ENCODE measurements at places on chromosomes 7 and 10.

DNA sequence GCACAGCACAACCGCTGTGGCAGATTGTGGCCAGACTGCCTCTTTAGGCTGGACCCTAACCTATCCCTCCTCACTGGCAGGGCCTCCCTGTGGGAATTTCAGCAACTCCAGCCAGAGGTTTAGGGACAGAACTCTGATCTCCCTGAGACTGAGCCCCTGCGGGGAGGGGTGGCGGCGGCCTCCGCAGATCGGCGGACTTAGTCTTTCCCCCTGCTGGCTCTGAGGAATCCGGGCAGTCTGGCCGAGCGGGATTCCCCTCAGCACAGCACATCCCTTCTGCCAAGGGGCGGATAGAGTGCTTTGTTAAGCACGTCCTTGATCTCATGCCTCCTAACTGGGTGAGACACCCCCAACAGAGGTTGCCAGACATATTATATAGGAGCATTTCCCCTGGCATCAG, 224.2 kb upstream of the NPY start:
- ATAC-seq, result no peak

- no peak for ATAC-seq
These were observed 456.2 kb downstream of the REEP3 start for GRCh38 chr10:63977329-63977923.

GRCh38 chr10:18594574-18595156, 56.7 kb downstream of the NSUN6 start:
- no peak for ATAC-seq

- ATAC-seq, result peak; percentile 52
These were observed 85.7 kb downstream of the DIP2C start for GRCh38 chr10:603745-604144.

- ATAC-seq, result no peak
These were observed 97.6 kb downstream of the SUGCT start for GRCh38 chr7:40232242-40232893.

DNA sequence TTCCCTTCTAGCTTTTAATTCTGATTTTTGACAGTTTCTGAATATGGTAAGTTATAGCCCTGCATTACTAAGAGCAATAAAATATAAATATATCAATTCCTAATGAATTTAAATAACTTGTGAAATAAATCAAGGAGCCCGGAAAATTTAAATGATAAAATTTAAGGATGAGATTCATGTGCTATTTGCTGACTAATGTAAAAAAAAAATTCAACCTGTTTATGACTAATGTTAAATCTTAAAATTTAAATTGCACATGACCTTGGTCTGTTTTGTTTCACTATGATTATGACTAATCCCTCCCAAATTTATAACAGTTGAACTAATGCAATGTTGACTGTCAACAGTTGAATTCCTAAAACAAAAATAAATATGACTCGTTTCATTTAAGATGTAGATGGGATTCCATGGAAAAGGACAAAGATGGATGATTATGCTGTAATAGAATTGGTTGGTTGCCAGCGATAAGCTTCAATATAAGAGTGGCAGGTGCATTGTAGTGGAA, 419.9 kb downstream of the NRG3 start:
- no peak for ATAC-seq

DNA sequence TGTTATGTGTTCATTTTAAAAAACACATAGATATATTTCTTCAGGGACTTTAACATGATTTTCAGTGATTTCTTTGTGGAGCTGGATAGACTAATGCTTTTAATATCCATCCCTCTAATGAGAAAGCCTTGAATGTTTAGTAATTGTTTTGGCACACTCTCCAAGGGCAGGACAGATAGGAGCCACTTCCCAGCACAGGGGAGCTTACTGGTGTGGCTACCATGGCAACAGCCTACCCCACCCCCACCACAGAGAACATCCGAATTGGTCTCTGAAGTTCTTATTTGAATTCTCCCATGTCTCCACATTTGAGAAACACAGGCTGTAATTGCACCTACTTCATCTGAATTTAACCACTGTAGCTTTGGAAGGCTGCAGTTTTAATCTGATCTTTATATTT, 87.7 kb downstream of the PRKG1 start:
- no peak for ATAC-seq

DNA sequence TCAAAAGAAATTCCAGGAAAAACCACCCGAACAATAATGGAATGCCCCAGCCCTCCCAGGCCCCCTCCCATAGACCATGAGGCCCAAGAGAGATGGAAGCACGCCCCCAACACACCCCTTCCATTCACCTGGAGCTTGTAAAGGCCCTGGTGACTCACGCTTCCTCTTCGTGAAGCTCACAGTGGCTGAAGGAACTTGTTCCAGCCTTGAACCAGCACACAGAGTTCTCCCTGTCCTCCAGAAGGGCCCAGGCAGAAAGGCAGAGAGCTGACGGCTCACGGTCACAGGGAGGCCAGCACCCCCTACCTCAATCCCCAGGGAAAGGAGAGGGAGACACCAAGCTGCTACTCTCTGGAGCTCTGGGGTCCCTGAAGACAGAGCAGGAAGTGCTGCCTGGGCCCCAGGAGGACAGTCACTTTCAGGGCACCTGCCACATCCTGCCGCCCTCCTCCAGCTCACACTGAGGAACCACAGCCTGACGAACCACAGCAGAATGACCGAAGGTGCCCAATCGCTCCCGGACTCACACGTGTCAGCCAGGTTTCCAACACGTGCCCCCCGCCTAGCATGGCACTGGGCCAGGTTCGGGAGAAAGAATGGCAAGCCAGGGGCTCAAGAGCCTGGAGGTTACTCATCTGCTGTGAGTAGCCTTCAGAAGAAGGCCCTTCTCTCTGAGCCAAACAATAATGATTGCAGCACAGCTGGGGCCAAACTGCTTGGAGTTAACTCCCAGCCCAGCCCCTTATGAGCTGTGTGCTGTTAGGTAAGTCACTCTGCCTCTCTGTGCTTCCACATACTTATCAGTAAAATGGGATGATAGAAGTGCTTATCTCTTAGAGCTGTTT, 52.8 kb downstream of the DLG5 start:
- ATAC-seq, result peak; percentile 91

GRCh38 chr10:71931295-71931694, 32.9 kb upstream of the CHST3 start:
- no peak for ATAC-seq
